ENCODE measurements at places on chromosomes 12 and 14.

DNA sequence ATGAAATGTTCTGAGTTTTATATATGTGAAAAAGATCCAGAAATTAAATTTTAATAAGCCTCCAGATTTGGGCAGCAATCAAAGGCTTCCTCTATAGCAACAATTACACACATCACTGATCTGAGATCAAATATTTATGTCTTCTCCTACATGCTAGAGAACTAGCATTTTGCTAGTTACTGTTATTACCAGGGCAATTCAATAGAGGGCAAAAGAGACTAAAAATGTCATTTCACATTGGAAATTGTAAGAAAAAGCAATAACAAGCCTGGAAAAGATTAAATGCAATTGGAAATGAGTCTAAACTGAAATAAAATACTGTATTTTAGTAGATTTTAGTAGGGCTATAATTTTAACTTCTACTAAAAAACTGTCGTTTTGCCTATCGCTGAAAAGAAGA lies 32.6 kb upstream of the ANO6 start:
- no peak overlapping the region for H3K4me3 ChIP-seq
- no peaks in the 10 kb centered on the region for H3K36me3 ChIP-seq
- no peaks in the 10 kb centered on the region for H3K4me1 ChIP-seq
- H3K27ac ChIP-seq, result no peak overlapping the region

DNA sequence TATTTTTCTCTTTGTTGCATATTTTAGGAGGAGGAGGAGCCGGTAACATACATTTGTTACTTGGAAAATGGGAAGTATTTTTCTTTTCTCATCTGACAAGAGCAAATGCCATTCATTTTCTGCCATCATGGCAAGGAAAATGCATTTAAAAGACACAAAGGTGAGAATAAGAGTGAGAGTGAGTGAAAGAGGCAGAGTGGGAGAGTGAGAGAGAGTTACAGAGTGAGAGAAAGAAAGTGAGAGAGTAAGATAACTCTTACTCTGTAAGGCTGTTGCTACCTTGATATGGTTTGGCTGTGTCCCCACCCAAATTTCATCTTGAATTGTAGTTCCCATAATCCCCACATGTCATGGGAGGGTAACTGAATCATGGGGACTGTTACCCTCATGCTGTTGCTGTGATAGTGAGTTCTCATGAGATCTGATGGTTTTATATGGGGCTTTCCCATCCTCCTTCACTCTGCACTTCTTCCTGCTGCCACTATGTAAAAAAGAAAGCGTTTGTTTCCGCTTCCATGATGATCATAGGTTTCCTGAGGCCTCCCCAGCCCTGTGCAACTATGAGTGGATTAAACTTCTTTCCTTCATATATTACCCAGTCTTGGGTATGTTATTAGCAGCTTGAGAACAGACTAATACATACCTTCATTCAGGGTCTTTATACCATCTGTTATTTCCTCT lies 64.2 kb downstream of the ASCL1 start:
- no peaks in the 10 kb centered on the region for H3K27me3 ChIP-seq
- H3K36me3 ChIP-seq, result no peaks in the 10 kb centered on the region
- H3K27ac ChIP-seq, result no peak overlapping the region
- no peak overlapping the region for H3K4me3 ChIP-seq

GRCh38 chr14:32109676-32110547 lies 32.8 kb downstream of the ARHGAP5 start:
- H3K4me1 ChIP-seq, result peaks cover 2% of the 10 kb centered on the region
- H3K27ac ChIP-seq, result no peak overlapping the region
- DNase-seq, result no peak
- no peaks in the 10 kb centered on the region for H3K27me3 ChIP-seq

DNA sequence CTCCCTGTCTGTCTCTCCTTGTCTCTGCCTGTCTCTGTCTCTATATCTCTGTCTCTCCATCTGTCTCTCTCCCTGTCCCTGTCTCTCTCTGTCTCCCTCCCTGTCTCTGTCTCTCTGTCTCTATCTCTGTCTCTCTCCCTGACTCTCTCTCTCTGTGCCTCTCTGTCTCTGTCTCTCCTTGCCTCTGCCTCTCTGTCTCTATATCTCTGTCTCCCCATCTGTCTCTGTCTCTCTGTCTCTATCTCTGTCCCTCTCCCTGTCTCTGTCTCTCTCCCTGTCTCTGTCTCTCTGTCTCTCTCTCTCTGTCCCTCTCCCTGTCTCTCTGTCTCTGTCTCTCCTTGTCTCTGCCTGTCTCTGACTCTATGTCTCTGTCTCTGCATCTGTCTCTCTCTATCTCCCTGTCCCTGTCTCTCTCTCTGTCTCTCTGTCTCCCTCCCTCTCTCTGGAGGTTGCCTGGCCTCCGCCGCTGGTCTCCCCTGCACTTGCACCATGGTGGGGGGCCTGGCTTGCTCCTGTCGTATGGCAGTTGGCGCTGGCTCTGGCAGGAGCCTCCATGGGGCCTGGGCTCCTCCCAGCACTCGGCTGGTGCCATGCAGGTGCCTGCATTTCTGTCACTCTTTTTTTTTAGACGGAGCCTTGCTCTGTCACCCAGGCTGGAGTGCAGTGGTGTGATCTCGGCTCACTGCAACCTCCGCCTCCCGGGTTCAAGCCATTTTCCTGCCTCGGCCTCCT lies 28.3 kb downstream of the MMP17 start:
- H3K27me3 ChIP-seq, result peaks cover 20% of the 10 kb centered on the region
- no peaks in the 10 kb centered on the region for H3K36me3 ChIP-seq
- H3K4me3 ChIP-seq, result no peak overlapping the region
- no peaks in the 10 kb centered on the region for H3K4me1 ChIP-seq

- H3K27ac ChIP-seq, result peak overlapping the region; percentile 29
- no peaks in the 10 kb centered on the region for H3K27me3 ChIP-seq
- H3K36me3 ChIP-seq, result no peaks in the 10 kb centered on the region
- no peak overlapping the region for H3K4me3 ChIP-seq
- peak; percentile 21 for DNase-seq
These were observed 33.2 kb upstream of the STRN3 start for GRCh38 chr14:31059152-31059924.

DNA sequence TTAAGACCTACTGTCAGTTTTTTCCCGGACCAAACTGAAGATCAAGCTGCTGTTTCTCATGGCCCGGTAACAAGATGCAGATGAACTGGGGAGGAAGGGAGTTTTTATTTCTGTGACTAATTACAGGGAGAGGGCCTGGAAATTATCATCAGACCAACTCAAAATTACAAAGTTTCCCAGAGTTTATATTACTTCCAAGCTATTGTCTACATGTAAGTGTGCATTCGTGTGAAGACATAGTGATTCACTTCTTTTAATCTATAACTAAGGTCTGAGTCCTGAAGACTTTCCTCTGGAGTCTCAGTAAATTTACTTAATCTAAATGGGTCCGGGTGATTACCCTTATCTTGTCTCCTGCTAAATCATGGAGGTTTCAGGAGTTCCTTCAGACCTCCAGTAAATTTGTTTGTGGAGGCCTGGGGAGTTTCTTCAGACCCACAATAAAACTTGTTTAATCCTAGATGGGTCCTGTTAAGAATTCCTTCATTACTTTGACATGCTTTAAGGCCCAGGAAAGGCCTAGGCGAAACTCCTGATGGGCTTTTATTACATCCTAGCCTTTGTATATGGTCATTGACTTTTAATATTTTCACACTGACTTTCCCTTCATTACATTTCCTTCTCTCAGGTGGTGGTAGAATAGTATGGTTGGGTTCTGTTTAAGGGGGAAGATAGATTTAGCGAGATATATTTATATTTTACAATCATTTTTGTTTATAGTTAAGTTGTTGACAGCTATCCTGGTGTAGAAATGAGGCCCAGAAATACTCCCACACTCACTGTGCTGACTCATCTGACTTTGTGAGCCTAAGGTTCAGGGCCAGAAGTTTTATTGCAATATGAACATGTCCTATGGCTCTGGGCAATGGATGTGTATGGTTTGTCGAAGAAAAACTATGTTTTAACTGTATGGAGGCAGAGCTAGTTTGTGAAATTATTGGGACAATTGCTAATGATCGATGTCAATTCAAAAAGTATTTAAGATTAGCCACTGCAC lies 627.0 kb upstream of the FBXO33 start:
- H3K27me3 ChIP-seq, result no peaks in the 10 kb centered on the region
- no peak overlapping the region for H3K27ac ChIP-seq
- no peak overlapping the region for H3K4me3 ChIP-seq
- no peaks in the 10 kb centered on the region for H3K4me1 ChIP-seq
- H3K36me3 ChIP-seq, result no peaks in the 10 kb centered on the region
- no peak for DNase-seq

DNA sequence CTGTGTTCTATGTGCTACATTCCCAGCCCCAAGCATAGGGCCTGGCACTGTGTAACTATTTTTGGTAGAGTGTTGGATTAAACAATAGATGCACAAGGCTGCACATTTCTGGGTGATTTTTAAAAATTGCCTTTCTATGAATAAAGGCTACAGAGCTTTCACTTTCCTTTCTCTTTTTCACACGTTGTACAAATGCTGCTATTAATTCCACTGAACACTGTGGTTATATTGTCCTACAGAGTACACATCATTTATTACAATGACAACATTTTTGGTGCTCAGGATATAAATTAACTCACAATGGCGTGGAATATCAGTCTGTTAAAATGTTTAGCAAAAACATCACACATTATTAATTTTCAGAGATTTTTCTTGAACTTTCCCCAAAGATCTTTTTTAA lies 3.6 kb upstream of the EML1 start:
- H3K27ac ChIP-seq, result no peak overlapping the region

DNA sequence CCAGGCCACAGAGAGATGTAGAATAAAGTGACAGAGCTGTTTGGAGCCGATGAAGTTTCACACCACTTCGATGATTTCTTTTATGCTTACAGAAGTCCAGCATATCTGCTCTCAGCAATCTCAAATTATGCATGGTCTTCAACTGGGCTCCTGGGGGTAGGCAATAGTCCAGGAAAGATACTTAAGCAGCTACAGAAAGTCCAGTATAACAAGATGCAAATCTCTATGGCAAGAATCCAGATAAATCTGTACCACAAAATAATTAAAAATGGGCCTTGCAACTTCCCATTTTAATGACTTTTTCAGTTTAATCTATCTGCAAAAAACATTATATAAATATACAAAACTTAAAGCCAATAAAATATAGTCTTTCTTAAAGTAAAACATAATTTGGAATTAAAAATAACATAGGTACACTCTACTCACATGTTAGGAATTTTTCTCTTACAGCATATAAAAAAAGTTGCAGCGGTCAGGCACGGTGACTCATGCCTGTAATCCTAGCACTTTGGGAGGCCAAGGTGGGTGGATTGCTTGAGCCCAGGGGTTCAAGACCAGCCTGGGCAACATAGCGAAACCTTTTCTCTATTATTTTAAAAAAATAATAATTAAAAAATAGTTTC lies 20.5 kb upstream of the RAD51AP1 start:
- H3K27me3 ChIP-seq, result no peaks in the 10 kb centered on the region
- H3K36me3 ChIP-seq, result peaks cover 8% of the 10 kb centered on the region
- no peaks in the 10 kb centered on the region for H3K4me1 ChIP-seq
- DNase-seq, result no peak
- H3K4me3 ChIP-seq, result no peak overlapping the region
- H3K27ac ChIP-seq, result no peak overlapping the region

- H3K27ac ChIP-seq, result no peak overlapping the region
- no peak for DNase-seq
- no peaks in the 10 kb centered on the region for H3K4me1 ChIP-seq
These were observed 87.3 kb downstream of the DYRK2 start for GRCh38 chr12:67735868-67736267.

DNA sequence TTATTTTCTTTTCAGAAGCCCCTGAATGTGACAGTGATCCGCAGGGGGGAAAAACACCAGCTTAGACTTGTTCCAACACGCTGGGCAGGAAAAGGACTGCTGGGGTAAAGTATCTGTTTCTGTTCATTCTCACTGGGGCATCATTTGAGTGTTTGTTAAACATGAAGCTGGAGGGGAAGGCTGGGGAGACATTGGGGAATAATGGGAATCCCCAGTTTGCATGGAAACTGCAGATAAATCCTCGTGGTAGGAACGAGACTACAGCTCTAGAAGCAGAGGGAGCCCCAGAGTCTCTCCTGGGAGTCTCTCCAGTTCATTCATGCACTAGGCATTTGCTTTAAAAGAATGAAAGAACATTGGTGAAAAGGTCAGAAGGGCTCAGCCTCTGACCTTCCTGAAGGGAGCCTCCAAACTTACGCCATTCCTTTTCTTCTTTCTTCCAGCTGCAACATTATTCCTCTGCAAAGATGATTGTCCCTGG lies 2.5 kb upstream of the CFAP251 start:
- no peak for DNase-seq
- peaks cover 12% of the 10 kb centered on the region for H3K4me1 ChIP-seq
- no peaks in the 10 kb centered on the region for H3K36me3 ChIP-seq
- no peaks in the 10 kb centered on the region for H3K27me3 ChIP-seq
- no peak overlapping the region for H3K27ac ChIP-seq

GRCh38 chr12:47091009-47091408 lies 11.2 kb upstream of the AMIGO2 start:
- peaks cover 9% of the 10 kb centered on the region for H3K4me1 ChIP-seq
- H3K4me3 ChIP-seq, result no peak overlapping the region
- DNase-seq, result no peak

DNA sequence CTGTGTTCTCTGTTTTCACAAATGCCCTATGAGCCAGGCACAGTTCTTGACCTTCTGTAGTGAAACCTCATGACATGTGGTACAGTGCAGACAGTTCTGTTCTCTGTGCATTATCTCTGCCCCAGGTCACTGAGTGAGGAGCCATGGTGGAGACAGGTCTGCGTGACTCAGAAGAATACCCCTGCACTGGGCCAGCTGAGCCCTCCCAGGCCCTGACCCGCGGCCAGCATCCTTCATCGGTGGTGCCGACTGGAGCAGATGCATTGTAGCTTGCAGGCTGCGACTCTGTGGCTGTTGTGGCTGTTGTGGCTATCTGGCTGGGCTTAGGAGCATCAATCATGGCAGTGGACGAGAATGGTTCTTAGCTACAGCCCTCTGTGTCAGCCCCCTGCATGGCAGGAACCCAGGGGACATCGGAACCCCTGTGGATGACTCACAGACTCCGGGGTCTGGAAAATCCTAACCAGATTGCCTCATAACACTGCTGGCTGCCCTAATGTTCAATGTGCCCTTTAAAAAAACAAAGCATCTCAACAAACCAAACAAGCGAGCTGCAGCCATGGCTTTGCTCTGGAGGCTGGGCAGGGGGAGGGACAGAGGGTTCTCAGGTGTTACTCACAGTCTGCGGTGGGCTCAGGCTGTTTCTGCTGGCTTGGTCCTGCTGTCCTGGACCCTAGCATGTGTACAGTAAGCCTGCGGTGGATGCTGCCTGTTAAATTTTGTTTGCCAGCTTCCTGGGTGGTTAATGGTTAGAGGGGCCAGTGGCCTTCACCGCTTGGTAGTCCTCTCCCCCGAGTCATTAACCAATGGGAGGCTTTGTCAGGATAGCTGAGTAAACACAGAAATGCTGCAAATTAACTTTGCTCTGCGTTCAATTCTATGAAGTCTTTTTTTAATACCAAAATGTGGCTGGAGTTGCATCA lies at the start of gene SERPINA6:
Gene SERPINA6, minus strand, starts transcription at position 689 of the 923 bp plus-strand sequence. CDS start 8,688 bp downstream, outside the sequence.
- H3K27ac ChIP-seq, result no peak within 1 kb of the TSS
- H3K36me3 ChIP-seq, result no peaks in the 10 kb centered on the region
- peaks cover 7% of the 10 kb centered on the region for H3K4me1 ChIP-seq
- no peak for DNase-seq

GRCh38 chr12:19025582-19025981 lies 104.0 kb upstream of the PLEKHA5 start:
- no peaks in the 10 kb centered on the region for H3K27me3 ChIP-seq
- no peak overlapping the region for H3K27ac ChIP-seq
- H3K36me3 ChIP-seq, result no peaks in the 10 kb centered on the region
- no peak for DNase-seq
- H3K4me1 ChIP-seq, result peaks cover 26% of the 10 kb centered on the region
